Activated CD8-positive, alpha-beta memory T cell treated with anti-CD3 and anti-CD28 coated beads, Interleukin-2, amount 50 U/mL, for 4 hours (primary cell): ENCODE measurements at places on chromosomes 2 and 18.

GRCh38 chr2:105800036-105800713, 55.5 kb downstream of the NCK2 start:
- DNase-seq = no peak

DNA sequence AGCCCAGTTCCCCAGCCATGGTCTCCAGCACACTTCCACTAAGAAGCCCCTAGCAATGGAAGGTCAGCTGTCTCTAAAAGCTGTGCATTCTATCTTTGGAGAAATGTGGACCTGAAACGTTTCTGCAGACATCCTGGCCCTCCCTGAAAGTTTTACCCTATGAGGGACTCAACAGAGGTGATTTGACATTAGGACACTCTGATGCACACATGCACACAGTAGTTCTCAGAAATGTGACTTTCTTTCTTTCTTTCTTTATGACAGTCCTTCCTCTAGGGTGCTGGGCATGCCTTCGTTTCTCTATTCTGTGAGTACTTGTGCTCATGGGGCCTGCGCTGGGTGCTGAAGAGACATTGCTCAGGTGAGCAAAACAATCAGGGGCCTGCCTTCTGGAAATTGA, 857.3 kb downstream of the RNF144A start:
- no peak for DNase-seq

- no peak for DNase-seq
These were observed 7.9 kb downstream of the MTERF4 start for GRCh38 chr2:241094172-241094571.

- no peak for DNase-seq
These were observed 269.4 kb downstream of the CDH19 start for GRCh38 chr18:66334534-66334933.

DNA sequence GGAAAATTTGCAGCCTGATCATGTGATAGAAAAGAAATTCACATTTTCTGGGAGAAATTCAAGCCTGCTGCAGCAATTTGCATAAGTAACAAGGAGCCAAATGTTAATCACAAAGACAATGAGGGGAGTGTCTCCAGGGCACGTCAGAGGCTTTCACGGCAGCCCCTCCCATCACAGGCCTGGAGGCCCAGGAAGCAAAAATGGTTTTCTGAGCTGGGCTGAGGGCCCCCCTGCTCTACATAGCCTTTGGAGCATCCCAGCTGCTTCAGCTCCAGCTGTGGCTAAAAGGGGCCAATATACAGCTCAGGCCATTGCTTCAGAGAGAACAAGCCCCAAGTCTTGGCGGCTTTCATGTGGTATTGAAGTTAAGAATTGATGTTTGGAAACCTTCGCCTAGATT, 445.3 kb upstream of the ZEB2 start:
- DNase-seq = no peak

DNA sequence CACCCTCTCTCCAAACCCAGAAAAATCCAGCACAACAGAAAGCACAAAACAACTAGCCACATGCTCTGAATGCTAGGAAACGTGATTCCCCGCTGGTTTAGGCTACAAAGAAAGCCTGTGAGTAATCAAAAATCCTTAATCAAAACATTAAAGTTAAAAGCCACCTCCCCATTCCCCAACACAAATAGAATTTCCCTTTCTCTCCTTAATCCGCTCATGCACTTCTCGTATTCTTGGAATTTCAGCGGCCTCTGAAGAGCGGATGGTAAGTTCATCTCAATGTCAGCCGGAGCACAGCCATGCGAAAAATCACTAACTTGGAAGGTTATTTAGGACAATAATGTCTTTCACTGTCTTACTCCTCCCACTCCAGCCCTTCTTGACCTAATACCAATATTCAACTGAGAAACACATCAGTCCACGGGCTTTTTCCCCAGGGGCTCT, 126.7 kb downstream of the OSBPL1A start:
- DNase-seq = no peak

DNA sequence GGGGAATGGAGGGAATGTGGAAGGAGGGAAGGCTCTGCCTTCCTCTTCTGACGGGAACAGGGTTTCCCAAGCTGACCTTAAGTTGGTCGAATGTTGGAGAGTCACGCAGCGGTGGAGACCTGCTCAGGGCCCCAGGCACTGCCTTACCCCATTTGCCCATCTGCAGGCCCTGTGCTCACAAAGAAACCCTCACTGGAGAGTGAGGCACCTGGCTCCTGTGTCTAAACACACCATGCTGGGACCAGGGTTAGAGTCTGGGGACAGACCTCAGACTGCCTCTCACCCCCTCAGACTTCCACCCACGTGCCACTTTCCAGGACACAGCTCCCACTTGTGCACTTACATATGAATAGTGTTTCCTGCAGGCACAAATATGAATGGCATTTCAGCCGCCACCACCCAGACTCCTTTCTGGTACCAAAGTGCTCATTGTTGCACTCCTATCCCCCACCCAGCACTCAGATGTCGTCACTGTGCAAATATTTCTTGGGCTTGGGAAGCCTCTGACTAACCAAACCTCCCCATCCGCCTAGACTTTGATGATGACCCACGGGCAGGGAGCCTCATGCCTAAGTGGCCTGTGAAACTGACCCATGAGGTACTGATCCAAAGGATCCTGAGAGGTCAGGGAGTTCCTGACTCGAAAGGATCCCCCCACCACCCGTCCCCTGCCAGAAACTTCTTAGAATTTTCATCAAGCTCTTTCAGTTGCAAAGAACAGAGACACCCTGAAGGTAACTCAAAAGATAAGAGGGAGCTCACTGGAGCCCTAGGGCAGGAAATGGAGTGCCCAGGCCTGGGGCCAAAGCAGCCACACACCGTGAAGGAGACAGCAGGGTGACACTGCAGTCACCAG, 78.3 kb downstream of the STPG4 start:
- DNase-seq = no peak

DNA sequence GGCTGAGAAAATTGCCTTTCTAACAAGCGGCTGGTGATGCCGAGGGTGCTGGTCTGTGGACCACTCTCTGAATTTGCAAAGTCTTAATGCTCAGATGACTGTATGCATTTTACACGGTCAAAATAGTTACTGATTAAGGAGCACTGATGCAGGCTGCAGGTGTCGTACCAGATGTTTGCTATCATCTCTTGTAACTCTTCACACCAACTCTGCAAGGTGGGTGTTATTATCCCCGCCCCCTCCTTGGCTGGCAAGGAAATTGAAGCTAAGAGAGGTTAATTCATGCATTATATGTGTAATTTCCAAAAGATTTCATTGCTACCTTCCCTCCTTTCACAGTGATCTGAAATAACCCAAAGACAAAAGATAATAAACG, 13.0 kb upstream of the LBH start:
- no peak for DNase-seq

DNA sequence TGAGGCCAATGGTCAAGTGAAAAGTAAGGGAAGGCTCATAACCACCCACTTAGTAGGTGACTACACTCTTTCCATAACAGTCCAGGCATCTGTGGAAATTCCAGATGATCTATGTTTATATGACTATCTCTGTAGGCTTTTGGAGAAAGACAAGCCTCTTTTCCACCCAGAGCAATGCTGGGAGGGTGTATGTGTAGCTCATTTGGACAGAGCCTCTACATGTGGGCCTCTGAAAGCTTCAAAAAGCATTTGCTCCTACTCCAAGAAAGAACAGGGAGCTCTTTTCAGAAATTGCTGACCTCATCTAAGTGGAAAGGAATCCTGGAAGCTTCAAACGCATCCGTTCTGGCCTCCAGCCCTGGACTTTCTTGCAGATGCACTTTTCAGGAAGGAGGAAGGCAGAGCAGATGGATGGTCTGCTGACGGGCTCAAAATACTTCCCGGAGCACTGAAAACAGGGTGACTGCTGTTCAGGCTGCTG, 308.7 kb downstream of the LRATD1 start:
- DNase-seq = no peak

GRCh38 chr2:226396541-226396940, 403.1 kb downstream of the IRS1 start:
- DNase-seq = no peak

GRCh38 chr2:207937253-207937652, 88.1 kb downstream of the PLEKHM3 start:
- no peak for DNase-seq

DNA sequence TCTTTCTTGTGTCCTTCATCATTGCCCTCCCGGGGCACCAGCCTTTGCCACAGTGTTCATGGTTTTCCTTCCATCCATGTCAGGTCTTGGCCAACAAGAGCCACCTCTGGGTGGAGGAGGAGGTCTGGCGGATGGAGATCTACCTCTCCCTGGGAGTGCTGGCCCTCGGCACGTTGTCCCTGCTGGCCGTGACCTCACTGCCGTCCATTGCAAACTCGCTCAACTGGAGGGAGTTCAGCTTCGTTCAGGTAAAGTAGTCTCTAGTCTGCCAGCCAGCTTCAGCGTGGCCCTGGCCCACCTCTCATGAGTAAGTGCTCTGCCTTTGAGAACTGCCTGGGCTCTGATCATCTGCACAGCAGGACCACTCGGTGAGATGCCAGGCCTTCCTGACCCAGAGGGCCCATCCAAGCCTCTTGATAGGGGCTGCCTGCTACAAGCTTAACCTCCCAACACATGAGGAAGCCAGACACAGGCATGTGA, 31.0 kb downstream of the STEAP3 start:
- no peak for DNase-seq

- no peak for DNase-seq
These were observed 221.1 kb downstream of the RDH14 start for GRCh38 chr2:18339326-18339725.

GRCh38 chr2:218986148-218986761, 1.3 kb upstream of the FEV start:
- DNase-seq = no peak

- no peak for DNase-seq
These were observed 181.7 kb upstream of the VRK2 start for GRCh38 chr2:57864926-57865325.

DNA sequence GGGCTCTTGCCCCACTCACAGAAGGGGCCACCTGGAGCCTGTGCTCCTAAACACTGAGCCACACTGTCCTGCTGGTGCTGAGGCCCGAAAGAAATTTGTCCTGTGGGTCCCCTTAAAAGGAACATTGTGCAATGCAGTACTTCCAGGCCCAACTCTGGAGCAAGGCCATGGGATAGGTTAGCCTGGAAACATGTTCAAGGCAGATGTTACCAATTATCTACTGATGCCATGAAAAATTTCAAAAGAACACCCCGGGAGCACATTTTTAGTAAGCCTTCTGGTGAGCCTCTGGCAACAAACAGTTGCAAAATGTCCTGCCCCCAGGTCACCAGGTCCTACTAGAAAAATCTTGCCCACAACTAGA, 12.3 kb upstream of the PTMA start:
- no peak for DNase-seq

DNA sequence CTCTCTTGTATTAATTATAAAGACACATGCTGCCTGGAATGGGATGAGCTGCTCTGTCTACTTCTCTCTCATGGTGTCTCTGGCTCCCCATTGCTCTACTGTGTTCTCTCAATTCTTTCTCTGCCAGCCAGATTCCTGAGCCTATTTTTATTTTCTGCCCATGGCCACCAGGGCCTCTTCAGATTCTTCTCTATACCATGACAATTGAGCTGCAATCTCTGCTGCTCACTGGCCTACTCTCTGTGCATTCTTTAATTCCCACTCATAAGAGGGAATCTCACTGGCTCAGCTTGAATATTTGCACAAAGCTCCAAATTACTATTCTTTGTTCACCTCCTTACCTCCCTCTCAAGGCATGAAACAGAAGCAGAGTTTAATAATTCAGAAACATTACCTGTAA, 161.4 kb upstream of the GULP1 start:
- no peak for DNase-seq

GRCh38 chr18:1849386-1849785, 721.9 kb downstream of the METTL4 start:
- DNase-seq = no peak

DNA sequence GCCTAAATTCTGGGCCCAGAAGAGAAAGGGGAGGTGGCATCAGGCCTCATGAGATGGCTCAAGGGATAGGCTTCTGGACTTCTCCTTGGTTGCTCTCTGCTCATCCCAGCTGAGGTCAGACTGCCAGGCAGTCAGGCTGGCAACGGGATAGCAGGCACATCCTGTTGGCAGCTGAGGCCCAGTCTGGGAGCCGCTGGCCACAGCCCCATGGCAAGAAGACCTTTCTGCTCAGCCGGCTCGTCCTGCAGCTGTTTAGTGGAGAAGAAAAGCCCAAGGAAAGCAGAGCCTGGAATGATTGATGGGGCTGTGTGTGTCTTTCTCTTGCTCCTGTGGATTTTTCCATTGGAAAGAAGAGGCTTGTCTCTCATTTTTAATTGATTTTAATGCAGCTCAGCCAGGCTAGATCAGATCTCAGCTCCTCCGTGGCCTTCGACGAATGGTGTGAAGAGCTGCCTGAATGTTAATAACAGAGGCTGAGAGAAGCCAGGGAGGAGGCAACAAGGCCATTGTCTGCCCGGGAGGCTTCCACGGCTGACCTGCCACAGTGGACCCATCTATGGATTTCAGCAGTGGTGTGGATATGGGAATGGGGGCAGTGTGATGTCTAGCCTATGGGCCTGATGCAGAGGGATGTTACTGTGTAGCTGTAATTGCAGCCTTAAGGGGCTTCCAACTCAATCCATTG, 99.5 kb downstream of the HS1BP3 start:
- DNase-seq = no peak

GRCh38 chr2:180943275-180943674, 37.1 kb upstream of the UBE2E3 start:
- no peak for DNase-seq

DNA sequence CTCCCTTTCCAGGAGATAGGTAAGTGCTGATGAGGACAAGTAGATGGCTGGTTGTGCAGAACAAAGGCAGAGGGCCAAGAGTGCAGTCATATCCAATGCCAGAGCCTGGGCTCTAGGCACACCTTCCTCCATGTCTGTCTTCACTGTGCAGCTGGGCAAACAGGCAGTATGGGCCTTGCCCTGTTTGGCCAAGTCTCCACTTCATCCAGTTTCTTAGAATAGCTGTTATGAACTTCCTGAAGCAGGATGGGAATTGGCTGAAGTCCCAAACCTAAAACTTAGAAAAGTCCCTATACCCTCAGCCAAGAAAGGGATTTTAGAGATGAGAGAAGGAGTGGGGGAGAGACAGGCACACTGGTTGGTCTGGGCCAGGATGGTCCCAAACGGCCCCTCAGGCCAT, 37.5 kb upstream of the CYP26B1 start:
- DNase-seq = no peak

DNA sequence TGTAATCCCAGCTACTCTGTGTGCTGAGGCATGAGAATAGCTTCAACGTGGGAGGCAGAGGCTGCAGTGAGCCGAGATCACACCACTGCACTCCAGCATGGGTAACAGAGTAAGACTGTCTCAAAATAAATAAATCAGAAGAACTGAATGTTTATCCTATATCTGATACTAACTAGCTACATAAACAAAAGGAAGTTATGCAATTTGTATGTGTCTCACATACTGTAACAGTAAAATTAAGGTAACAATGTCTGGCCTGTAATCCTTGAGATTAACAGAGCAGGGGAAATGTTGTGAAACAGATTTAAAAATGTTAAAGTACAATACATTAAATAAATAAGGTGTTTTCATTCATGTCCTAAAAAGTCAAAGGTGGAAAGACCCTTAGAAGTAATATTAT, 150.8 kb downstream of the MEMO1 start:
- DNase-seq = no peak

- DNase-seq = no peak
These were observed 88.5 kb downstream of the RIF1 start for GRCh38 chr2:151498178-151498577.

- DNase-seq = no peak
These were observed 104.0 kb downstream of the SMAD2 start for GRCh38 chr18:47826157-47827074.
